NCI-H1092 (cell line): ENCODE measurements at places on chromosomes 12 and 14.

GRCh38 chr12:78719721-78720120 is 144.9 kb upstream of the SYT1 start:
- no peak for DNase-seq

GRCh38 chr14:105710119-105711043 is 184.0 kb downstream of the TMEM121 start:
- DNase-seq = no peak

GRCh38 chr14:44291366-44291915 is 215.6 kb downstream of the FSCB start:
- DNase-seq = no peak

DNA sequence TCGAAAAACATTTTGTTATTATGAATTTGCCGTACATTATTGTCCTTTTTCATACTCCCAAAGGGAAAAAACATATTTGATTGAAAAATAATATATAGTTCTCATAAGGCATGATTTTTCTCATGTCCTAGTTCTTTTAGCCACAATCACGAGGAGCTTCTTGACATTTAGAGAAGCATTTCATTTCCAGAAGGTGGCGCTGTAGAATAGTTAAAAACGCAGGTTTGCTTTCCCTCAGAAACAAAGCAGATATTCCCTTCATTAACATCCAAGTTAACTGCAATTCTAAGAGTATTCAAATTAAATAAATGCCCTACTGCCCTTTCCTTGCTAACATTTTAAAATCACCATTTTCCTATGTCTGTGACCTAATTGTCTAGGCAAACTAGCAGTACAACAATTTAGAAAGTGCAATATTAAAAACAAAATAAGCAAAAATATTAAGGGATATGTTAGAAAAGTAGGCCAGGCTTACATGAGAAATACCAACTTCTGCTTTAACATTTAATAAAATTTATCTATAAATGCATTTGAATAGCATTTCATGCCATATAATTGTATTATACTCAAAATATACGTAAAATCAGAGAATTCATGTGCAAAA is 10.9 kb upstream of the PIK3C2G start:
- DNase-seq = peak; percentile 63

GRCh38 chr14:77299771-77300170 is 20.9 kb downstream of the POMT2 start:
- no peak for DNase-seq

- DNase-seq = no peak
Observed at GRCh38 chr14:51487848-51488247, 163.9 kb upstream of the FRMD6 start.

DNA sequence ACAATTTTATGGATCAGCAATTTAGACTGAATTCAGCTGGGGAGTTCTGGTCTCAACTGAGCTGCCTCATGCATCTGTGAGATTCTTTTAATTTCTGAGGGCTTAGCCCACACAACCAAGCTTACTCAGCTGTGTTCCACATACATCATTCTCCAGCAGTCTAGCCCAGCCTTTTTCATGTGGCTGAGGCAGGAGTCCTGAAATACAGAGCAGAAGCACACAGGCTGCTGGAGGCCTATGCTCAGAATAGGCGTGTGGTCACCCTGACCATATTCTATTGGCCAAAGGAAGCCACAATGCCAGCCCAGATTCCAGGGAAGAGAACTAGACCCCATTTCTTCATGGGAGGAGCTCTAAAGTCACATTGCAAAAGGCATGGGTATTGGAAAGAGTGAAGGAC is 72.3 kb upstream of the DHRS4 start:
- no peak for DNase-seq
